ENCODE measurements at places on chromosomes 12 and 14.

DNA sequence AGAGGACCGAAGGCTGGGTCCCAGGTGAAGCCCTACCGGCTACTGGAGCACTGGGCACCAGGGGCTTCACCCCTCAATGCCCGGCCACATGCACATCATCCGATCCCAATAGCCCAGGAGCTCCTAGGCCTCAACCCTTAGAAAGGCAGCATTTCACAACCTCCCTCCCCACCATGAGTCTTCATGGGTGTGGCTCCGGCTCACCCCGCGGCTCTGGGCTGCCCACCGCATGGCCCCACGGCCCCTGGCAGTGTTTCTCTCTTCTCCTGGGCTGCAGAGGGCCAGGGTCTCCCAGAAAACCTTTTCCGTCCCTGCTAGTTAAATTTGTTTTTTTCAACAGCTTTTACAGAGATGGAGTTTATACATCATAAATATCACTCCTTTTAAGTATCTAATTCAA, 28.6 kb upstream of the DLK1 start:
- DNase-seq = no peak

DNA sequence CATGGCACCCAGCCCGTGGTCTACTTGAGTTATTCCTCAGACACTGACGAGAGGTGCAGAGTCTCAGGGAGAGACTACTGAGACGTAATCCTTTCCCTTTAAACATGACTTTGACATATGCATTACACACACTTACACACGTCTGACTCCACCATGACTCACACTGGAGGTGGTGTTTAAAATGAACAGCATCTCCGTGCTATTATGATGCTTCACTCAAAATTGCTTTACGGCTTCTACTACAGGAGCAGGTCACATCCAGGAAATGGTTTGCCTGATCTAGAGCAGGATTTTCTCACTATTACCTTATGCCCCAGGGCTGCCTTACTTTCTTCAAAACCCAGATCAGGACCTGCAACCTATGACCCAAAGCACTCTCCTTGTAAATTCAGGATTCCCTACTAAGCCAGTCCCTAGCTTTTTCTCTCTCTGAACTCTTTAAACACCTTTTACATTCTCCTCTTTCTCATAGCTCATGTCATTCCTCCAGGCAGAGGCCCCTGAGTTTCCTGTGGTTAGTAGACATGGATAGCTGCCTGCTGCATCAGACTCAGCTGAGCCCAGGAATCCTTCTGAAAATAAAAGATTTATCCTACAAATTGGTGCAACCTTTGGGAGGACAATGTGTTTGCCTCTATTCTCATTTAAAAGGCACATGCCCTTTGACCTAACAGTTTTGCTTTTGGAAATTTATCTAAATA, 31.2 kb downstream of the TMCC3 start:
- DNase-seq = no peak

DNA sequence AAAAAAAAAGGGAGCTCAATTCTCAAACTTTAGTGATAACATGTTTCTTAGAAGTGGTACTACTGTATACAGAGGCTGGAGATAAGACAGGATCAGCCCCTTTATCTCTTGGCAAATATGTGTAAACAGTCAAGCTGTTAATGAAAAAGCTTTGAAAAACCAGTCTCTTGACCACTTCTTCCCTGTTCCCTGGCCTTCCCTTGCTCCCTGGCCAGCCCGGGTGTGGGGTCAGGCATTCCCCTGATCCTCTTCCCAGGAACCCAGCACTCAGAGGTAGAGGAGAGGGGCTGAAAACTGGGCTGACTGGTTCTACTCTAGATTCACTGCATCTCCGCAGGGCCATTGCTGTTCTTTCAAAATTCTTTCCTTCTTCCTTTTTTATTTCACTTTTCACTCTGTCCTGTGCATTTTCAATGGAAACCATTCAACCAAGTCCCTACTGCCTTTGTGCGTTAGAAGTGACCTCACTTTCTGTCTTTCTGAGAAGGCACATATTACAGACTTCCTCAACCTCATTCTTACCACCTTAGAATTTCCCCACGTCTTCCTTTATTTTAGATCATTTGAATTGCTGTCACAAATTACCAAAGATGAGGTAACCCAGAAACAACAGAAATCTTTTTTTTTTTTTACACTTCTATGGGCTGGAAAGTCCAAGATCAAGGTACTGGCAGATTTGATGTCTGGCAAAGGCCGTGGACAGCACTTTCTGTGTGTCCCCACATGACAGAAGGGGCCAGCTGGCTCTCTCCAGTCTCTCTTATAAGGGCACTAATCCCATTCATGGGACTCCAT, 5.7 kb downstream of the GNG2 start:
- no peak for DNase-seq

GRCh38 chr14:98634043-98634820, 637.8 kb downstream of the BCL11B start:
- DNase-seq = peak; percentile 22

DNA sequence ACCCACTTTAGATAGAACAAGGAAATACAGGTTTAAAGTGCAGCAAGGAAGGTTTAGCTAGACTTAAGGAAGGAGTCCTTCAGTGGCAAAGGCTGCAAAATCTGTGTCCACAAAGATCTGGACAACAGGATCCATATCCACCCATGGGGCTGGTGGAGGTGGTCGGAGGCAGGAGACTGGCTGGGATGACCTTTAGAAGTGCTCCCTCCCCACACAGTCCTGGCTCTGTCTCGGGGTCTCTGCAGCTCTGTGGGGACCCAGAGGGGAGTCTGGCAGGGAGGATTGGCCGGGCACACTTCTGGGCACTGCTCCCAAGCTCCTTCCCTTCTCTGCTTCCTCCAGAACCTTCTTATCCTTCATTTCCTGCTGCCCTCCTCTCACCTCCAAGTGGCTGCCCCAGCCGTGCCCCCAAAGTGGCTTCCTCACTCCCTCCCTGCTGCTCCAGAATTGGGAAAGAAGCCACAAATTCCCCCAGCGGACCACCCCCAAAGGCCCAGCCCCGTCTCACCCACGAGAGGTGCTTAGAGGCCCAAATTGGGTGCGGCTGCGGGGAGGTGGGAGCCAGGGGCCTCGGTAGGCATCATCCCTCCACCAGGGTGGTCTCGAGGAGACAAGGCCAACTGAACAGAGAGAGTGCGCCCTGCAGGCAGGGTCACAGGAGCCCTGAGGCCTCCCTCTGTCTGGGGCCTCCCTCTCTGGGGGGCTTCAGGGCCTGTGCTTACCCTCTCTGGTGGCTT, 21.9 kb upstream of the PGF start:
- no peak for DNase-seq

- peak; percentile 15 for DNase-seq
Measured at GRCh38 chr14:56004786-56005185, 113.4 kb upstream of the PELI2 start.

DNA sequence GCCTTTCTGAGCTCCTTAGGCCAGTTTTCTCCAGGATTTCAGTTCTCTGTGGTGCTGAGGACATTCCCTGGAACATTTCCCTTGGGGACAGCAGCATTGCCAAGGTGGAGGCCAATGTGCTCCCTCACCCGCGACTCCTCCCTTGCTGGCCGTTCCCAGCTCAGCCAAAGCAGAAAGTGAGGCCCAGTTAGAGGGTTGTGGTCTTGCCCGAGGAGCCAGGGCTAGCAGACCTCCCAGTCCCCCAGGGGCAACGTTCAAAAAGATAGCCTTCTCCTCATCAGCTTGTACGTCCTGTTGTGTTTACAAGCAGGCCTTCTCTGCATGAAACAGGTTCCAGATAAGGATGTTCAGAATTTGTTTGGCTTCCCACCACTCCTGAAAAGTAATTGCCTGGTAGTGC, 78.4 kb downstream of the SSPN start:
- DNase-seq = no peak

DNA sequence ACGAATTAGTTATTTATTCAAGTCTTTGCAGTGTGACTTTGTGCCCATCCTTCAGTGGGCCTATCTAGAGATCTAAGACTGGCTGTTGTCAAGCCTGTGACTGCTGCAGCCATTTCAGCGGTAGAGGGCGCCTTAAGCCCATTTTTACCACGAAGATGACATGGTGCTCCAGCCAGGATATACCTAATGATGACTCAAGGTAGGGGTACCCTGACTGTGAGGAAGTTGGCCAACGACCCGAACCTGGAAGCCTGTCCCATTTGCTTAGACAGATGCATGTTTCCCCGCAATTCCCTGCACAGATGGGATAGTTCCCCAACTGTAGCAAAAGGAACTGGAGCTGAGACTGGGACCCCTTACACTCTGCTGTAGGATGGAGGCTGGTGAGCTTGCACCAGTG, 41.3 kb downstream of the RAB3IP start:
- DNase-seq = no peak

GRCh38 chr12:19908830-19909229, 459.5 kb upstream of the PDE3A start:
- no peak for DNase-seq

DNA sequence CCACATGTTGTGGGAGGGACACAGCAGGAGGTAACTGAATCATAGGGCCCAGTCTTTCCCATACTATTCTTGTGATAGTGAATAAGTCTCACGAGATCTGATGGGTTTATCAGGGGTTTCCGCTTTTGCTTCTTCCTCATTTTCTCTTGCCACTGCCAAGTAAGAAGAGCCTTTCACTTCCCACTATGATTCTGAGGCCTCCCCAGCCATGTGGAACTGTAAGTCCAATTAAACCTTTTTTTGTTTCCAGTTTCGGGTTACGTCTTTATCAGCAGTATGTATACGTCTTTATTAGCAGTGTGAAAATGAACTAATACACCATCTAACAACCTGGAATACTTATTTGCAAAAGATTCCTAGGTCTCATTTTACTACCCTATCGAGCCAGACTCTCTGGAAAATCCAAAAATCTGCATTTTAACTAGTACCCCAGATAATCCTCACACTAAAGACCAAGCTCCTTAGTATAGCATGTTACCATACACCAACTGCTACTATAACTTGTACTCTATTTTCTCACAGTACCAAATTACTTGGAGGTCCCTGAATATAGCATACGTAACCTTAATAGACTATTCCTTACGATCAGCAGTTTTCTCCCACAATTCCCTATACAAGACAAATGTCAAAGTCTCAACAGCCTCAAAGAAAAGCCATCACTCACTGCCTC, 11.5 kb downstream of the GTF2A1 start:
- no peak for DNase-seq

- no peak for DNase-seq
Measured at GRCh38 chr12:120085920-120086645, 30.5 kb downstream of the RAB35 start.

GRCh38 chr14:56129092-56129491, 10.9 kb downstream of the PELI2 start:
- no peak for DNase-seq

DNA sequence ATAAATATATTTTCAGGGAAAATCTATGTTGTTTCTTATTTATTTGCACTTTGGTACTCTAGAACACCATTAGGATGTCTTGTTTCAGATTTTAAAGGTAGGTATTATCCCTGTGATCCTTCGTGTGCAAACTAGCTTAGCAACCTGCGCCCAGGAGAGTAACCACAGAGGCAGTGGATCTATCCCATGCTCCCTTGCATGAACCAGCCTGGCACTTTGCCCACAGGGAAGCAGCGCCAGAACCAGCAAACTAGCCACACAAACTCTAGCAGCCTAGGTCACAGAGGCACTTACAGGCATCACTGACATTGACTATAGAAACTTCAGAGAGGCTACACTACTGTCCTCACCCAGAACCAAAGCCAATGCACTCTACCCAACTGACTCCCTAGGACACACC, 76.1 kb downstream of the TSHR start:
- no peak for DNase-seq

GRCh38 chr14:24338843-24339242, 948 bp downstream of the RIPK3 start:
- no peak for DNase-seq

DNA sequence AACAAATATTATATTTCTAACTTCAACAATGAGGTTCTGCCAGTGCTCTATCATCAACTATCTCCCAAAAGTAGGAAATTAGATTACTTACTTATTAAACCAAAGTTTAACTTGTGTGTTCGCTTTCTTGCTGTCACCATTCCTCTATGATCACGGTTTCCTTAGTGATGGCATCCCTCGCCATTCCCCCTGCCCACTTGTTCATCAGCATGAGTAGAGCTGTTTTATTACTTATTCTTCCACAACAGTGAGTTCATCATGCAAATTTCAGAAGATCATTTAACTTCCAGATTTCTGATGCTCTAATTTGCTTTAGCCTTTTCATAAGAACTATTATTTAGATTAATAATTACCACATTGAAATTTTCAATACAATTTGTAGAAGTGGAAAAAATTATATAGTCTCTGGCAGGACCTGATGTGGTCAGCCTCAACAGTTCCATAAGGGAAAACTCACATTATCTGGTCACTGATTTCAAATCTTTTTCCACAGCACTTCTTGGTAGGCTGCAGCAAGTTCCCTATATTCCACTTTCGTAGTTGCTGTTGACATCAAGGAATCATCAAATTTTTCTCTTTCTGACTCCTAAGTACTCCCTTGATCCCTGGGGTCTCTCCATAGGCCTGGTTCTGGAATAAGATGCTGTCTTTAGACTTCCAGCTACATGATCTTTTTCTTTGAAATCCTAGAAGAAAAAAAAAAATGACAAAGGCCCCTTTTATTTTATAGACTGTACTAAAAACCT, 174.6 kb downstream of the RASSF9 start:
- DNase-seq = no peak

- DNase-seq = no peak
Measured at GRCh38 chr12:103282124-103282523, 213.6 kb downstream of the C12orf42 start.

- no peak for DNase-seq
Measured at GRCh38 chr12:39354955-39355354, 88.0 kb downstream of the KIF21A start.

DNA sequence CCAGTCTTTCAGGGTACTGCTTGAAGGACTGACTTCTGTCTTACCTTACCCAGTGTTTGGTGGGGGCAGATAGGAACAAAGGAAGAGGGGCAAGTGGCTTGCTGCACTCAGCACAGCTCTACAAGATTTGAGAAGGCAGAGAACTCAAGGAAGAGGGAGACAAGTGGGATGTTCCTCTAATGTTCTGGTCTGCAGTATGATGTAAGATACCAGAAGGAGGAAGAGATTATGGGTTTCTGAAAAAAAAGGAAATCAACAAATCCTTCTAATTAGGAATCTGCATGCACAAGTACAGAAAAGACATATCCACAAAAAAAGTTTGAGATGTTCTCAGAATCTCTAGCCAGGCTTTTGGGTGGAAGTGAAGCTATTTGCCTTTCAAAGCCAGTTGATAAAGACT, 37.1 kb downstream of the USP15 start:
- DNase-seq = no peak

DNA sequence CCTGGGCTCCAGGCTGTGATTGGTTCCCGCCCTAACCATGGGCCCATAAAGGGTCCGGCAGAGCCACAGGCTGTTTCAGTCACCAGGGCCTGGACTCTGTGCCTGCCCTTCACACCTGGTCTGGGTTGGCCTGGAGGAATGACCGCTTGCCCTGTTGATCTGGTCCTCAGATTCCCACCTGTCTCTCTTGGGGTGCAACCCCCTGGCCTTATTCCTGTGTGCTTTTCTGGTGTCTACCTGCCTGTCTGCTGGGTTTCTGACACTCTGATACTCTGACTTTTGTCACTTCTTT, 2.9 kb upstream of the KRT83 start:
- no peak for DNase-seq

DNA sequence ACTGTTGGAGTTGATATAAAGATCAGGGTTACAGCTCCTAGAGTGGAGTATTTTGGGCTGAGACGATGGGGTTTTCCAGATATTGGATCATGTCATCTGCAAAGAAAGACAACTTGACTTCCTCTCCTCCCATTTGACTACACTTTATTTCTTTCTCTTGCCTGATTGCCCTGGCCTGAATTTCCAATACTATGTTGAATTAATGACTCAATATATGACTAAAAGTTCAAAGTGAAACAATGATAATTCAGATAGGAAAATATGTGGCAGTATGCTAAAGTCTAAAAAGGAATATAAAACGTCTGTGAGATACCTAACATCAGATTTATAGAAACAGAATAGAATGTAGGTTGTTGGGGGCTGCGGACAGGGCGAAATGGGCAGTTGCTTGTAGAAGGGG, 72.2 kb downstream of the BHLHE41 start:
- DNase-seq = no peak

All from stimulated activated effector memory CD8-positive, alpha-beta T cell treated with anti-CD3 and anti-CD28 coated beads, Interleukin-12 subunit alpha, Interleukin-12 subunit beta, amount 100 ng/mL, for 72 hours (primary cell).